Hypothalamus (tissue), 51 donors: ENCODE measurements at places on chromosomes 7 and 10.

- DNase-seq: no peak
Observed at GRCh38 chr10:115628616-115629015, 535.5 kb downstream of the ATRNL1 start.

DNA sequence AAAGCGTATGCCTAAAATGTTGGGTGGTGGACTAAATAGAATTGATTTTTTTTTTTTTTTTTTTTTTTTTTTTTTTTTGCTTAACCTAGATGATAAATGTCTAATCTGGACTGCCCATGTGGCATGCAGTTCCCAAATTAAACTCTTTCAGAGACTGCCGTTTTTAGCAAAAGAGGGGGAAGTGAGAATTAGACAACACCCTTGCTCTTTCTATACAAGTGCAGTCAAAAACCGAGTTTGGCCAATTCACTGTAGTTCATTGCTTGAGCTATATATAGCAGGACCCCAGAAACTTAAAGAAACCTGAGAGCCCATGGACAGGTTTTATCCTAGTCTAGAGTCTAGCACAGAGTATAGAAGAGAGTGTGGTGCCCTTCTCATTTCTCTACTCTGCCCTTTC lies 141.9 kb downstream of the GRM3 start:
- no peak for DNase-seq

DNA sequence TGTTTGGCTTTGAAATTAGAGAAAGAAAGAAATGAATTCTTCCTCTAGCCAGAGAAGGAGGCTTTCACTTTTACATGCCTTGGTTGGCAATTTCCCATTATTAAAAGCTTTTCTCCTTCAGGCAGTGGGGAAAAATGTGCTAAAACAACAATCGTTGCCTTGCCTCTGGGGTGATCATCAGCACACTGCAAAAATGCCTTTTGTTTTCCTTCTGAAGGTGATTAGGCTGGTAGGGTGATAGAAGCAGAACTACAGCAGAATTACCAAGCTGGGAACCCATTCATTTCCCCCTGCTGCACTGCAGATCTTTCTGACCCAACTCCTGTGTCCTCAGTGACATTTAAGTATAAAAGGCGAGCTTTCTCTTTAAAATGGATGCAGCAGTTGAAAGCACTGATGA lies 22.2 kb downstream of the ANK3 start:
- DNase-seq: no peak

- no peak for DNase-seq
Observed at GRCh38 chr7:130352194-130353074, 7.8 kb downstream of the CPA5 start.

GRCh38 chr10:4276151-4276550 lies 491.1 kb upstream of the KLF6 start:
- DNase-seq: no peak

DNA sequence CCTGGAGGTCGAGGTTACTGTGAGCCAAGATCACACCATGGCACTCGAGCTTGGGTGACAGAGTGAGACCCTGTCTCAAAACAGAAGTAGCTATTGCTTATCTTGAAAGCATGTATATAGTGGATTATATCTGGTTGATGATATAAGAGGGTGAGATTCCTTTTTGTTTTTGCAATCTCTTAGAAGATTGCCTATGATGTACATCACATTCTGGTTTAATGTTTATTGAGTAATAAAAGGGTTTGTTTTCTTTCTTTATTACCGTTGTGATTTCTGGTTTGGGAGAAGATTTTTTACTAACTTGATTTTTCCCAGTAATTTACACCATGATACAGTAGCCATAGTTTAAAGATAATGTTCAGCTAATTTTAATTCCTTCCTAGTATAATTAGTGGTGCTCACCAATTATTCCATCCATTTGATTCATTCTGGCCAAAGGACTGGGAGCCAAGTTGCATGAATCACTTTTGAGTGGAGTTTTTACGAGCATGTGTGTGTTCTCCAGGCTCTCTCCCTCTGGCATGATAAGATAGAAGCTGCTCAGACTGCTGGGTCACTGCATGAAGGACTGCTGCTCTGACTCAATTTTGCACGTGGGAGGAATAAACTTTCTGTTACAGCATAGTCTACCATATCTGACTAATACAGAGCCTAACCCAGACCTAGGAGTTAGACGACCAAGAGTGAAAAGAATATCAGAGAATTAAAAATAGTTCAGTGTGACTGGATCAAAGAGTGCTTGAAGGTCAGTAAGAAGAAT lies 13.5 kb upstream of the TSPAN13 start:
- DNase-seq: no peak

DNA sequence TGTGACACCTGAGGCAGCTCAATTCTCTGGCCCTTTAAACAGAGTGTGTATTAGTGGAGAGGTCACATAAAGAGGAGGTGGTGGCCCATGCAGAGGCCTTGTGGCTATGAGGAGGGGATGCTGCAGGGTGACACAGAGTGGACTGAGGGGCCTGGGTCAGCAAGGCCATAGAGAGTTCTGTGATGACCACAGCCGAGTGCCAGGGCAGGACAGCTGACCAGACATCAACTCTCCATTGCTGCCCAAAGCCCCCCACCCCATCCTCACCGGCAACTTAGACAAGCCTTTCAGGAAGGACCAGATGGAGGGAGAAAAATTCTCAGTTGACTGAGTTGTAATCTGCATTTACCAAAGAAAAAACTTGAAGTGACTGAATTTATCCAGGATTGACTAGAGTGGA lies 378.1 kb downstream of the RPS24 start:
- no peak for DNase-seq

GRCh38 chr10:86180861-86181260 lies 185.7 kb downstream of the GRID1 start:
- no peak for DNase-seq

GRCh38 chr10:62005281-62005680 lies 103.8 kb downstream of the ARID5B start:
- no peak for DNase-seq

DNA sequence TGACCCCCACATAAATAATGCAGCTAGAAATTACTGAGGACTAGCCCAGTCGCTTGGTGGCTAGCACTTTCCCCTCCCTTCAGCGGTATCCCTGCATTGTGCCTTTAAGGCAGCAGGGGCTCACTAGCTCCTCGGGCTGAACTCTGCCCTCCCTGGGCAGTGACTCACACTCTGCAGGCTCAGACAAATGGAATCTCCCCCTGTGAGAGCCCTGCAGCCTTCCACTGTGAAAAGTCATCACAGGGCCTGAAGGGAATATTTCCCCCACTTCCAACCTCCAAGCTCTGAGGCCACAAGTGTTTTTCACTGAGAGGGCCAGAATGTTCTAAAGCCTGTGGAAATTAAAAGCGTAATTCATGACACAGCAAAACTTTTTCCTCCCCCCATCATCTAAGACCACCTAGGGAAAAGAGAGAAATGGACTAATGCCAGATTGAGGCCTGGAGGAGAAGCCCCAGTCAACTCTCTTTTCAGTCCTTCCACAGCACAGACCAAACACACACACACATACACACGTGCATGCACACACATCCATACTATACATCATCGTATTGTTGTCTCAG lies 93.6 kb upstream of the COL1A2 start:
- no peak for DNase-seq

DNA sequence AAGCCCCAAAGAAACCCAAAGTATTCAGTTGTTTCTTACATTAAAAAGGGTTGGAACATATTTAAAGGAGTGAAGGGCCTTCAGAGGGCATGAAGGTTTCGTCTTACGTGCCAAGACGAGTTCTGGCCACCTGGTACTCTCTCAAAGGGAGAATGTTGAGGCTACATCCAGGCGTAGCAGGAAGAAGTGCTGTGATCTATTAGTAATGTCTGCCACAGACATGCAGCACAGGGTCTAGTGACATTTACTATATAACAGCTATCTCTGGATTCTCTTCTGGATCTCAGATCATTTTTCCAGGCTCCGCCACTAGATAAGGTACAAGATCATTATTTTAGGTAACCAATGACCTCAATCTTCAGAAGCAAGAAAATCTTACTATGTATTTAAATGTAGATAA lies 76.5 kb upstream of the ARID5B start:
- no peak for DNase-seq

DNA sequence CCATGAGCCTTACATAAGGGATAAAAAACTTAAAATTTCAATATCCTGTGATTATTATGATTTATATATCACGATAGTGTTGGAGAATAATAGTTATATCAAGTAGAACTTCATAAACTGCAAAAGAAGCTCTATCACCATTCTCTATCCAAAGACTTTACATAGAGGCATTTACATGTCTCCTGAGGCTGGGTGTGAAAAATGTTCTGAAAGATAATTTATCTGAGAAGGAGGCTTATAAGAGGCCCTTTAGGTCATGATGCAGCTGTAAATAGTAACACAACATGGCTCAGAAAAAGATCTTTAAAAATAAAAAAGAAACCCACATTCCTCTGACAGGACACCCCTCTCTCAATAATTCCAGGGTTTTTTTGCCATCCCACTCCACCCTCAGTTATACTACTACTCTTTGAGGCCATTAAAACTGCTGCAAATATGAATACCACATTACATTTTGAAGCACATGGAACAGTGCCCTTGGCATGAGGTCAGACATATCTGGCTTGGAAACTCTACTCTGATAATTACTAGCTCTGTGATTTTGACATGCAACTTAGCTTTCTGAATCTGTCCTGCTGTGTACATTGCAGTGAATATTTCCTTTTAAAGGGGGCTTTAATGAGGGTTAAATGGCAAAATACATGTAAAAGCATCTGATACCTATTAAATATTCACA lies 55.5 kb downstream of the SLC16A12 start:
- DNase-seq: no peak

DNA sequence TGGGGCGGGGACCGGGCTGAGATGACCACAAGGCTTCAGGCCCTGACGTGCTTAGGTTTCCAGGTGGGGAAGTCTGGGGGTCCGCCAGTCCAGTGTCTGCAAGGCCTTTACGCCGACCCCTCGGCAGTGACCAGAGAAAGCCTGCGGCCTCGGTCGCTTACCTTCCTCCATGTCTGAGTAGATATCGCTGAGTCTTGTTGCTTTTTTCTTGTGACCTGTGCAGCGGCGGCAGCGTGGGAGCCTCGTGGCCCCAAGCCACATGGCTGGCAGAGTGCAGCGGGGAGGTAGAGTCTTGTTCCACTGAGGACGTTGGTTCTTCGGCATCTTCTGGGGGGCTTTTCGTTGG lies 329 bp downstream of the NOLC1 start:
- no peak for DNase-seq

GRCh38 chr7:153567426-153567825 lies 484.8 kb upstream of the DPP6 start:
- no peak for DNase-seq

GRCh38 chr7:95776561-95777185 lies 4.3 kb downstream of the DYNC1I1 start:
- DNase-seq: no peak

DNA sequence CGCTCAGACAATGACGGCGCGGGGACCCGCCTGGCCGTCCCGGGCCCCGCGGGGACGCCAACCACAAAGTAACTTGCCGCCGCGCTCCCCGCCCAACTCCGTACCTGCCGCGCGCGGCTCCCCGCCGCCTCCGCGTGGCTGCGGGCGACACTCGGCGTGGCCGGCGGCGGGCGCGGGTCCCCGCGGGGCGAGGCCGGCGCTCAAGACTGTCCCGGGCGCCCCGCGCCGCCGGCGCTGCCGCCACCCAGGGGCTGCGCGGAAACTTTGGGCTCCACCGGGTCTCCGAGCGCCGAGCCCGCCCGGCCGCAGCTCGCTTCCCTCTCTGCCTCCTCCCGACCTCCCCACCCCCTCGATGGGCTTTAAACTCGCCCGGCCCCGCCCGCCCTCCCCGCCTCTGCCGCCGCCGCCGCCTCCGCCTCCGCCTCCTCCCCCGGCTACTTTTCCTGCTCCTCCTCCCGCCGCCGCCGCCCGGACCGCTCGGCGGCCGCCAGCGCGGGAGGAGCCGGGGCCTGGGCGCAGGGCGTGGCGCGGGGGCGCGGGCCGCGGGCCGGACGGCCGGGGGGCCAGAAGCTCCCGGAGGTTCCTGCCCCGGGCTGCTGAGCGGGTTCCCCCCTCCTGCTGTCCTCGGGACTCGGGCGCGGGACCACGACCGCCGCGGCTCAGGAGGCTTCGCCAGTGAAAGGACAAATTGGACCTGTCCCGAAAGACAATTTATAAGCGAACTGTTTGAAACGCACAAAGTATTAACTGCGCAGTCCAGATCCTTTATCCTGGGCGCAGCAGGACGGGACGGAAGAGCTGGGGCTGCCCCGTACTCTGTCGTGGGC lies 10.6 kb upstream of the GRB10 start:
- DNase-seq: peak; percentile 11

DNA sequence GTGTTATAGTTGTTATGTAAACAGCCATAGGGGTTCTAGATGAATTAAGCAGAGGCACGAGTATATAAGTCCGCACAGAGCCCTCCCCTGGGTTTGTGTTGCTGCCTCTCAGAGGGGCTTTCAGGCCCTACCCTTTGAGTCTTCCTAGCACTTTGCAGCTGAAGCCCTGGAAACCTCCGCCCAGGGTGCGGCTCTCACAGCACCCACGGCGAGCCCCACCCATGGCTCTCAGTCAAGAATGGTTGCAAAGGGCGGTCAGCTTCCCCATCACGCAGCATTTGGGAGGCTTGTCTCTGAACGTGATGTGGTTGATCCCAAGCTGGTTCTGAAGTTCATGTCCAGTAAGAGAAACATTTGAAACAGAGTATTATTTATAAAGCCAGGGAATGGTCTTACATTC lies 18.8 kb upstream of the INSIG1 start:
- no peak for DNase-seq

DNA sequence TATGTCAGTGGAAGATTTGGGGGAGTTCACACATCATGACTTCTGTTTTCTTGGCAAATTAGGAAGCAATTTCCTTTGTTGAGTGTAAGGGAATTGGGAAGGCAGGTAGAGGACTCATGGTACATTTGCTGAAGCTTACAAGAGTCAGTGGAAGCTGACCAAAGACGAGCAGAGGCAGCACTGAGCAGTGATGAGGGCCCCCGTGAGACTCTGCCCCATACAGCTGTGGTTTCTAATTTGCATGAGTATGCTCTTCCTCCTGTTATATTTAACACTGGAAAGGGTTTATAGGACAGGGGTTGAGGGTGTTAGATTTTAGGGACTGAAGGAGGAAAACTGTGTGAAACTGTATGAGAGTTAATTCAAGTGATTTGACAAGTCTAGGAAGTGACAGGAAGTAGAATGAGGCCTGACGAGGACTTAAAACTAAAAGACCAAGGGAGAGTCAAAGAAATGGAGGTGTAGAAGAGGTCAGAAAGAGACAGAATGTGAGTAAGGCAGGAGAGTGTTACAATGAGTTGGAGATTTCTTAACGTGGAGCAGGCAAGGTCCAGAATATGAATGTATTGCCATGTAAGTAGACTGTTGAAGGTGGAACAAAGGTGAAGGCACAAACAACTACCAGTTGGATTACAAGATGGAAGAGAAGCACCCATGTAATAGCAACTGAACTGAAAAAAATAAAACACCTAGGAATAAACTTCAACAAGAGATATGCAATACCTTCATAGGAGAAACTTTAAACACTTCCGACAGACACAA lies 23.5 kb upstream of the MRPS17 start:
- DNase-seq: no peak

DNA sequence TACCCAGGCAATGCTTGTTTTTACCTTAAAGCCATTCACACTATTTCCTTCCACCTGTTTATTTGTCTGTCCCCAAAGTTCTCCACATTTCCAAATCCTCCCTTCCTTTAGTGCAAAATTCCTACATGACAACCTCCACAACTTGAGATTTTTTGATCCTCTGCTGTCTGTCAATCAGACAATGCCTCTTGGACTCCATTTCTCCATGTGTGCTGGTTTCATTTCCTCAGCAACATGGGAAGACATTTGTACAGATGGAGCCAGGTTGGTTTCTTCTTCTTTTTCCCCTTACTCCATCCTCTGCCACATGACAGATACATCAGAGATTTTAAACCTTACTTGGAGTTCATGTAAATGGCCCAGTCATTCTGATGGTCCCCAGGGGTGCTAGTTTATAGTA lies 19.1 kb upstream of the GIMAP2 start:
- DNase-seq: no peak
